B cell (primary cell): ENCODE measurements at places on chromosomes 3 and 15. TPM values are rescaled to one million over a fixed set of nuclear protein-coding genes. Genes with fewer than 3 reads are reported as not detected.

Gene CCDC39
- not detected in 2 replicates for total RNA-seq

Gene SLC22A14
- not detected in 2 replicates for total RNA-seq

Gene GOLGA6L10
- total RNA-seq: 1.1 and 2.1 TPM in 2 replicates

Gene RAB43
- 14.3 and 15.9 TPM in 2 replicates for total RNA-seq

Gene CIDEC
- total RNA-seq: not detected in 2 replicates

Gene DGKG
- total RNA-seq: 10.9 and 11.6 TPM in 2 replicates

Gene PLXNB1
- 3.9 and 5.0 TPM in 2 replicates for total RNA-seq

Gene NOX5
- 0.05 TPM in 1 of 2 replicates, not detected in the other for total RNA-seq

Gene COPB2
- 75.4 and 81.7 TPM in 2 replicates for total RNA-seq

Gene DAPK2
- 31.0 and 31.9 TPM in 2 replicates for total RNA-seq

Gene ERICH6
- total RNA-seq: 0.44 TPM in 1 of 2 replicates, not detected in the other

Gene CHAC1
- total RNA-seq: 3.1 and 3.6 TPM in 2 replicates

Gene SLC2A2
- total RNA-seq: not detected in 2 replicates

Gene PLSCR5
- total RNA-seq: not detected in 2 replicates

Gene ESYT3
- not detected in 2 replicates for total RNA-seq

Gene DPH6
- total RNA-seq: 13.3 and 16.4 TPM in 2 replicates

Gene RYK
- 63.9 and 67.7 TPM in 2 replicates for total RNA-seq

Gene MAP6D1
- 1.8 and 4.2 TPM in 2 replicates for total RNA-seq

Gene APOD
- 0.41 and 0.59 TPM in 2 replicates for total RNA-seq

Gene ZNF80
- total RNA-seq: 0.27 and 0.42 TPM in 2 replicates

Gene LMAN1L
- 1.1 and 1.2 TPM in 2 replicates for total RNA-seq

Gene RFX7
- 39.8 and 44.8 TPM in 2 replicates for total RNA-seq

Gene CHDH
- total RNA-seq: 0.27 and 0.37 TPM in 2 replicates

Gene PLCD1
- 10.1 TPM in 2 replicates for total RNA-seq

Gene MEF2A
- 102 and 104 TPM in 2 replicates for total RNA-seq

Gene COX17
- 47.8 and 49.1 TPM in 2 replicates for total RNA-seq

Gene AQP9
- total RNA-seq: not detected in 2 replicates

Gene SH3GL3
- total RNA-seq: not detected in 2 replicates
